ENCODE measurements at places on chromosomes 2 and 18. TPM values are rescaled to one million over a fixed set of nuclear protein-coding genes. Genes with fewer than 3 reads are reported as not detected.

GRCh38 chr2:239726091-239726591 lies 299.0 kb downstream of the NDUFA10 start:
- no peak for DNase-seq
- no peaks in the 10 kb centered on the region for H3K27me3 ChIP-seq
- no peaks in the 10 kb centered on the region for H3K4me1 ChIP-seq
- H3K4me3 ChIP-seq, result no peak overlapping the region

- no peak overlapping the region for H3K4me3 ChIP-seq
- H3K27me3 ChIP-seq, result no peaks in the 10 kb centered on the region
- no peak overlapping the region for H3K27ac ChIP-seq
- H3K36me3 ChIP-seq, result 0 out of 2 replicates have a peak, but pooled peaks cover 3% of the 10 kb centered on the region
- DNase-seq, result no peak
Observed at GRCh38 chr2:135689679-135690078, 52.0 kb upstream of the UBXN4 start.

Gene RESP18
- total RNA-seq, result not detected

Gene B3GNT2
- total RNA-seq, result 73.1 TPM

DNA sequence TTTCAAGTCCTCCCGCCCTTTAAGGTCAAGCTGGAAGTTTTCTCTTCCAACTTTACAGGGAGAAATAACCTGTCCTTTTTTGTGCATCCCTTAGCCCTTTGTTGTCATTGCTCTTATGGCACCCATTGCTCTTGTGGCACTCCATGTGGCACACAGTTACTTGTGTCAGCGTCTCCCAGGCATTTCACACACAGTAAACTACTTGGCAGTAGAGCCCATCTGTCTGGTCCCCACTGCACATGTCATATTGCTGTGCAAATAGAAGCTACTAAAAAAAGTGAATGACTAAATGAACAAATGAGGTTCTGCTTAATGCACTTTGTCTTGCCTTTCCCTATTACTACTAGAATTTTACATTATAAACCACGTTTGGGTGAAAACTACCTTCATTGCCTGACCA lies 149.3 kb downstream of the EML6 start:
- H3K27me3 ChIP-seq, result no peaks in the 10 kb centered on the region
- no peak overlapping the region for H3K27ac ChIP-seq
- no peak overlapping the region for H3K4me3 ChIP-seq
- no peak for DNase-seq
- no peaks in the 10 kb centered on the region for H3K4me1 ChIP-seq

- H3K4me3 ChIP-seq, result no peak overlapping the region
- H3K36me3 ChIP-seq, result no peaks in the 10 kb centered on the region
- H3K27me3 ChIP-seq, result no peaks in the 10 kb centered on the region
- no peak for DNase-seq
- 0 out of 2 replicates have a peak, but pooled peaks cover 1% of the 10 kb centered on the region for H3K4me1 ChIP-seq
- no peak overlapping the region for H3K27ac ChIP-seq
Observed at GRCh38 chr2:186575856-186576255, 14.0 kb upstream of the ITGAV start.

Gene ABCB11
- not detected for total RNA-seq

Gene CYP27C1
- total RNA-seq, result 3.0 TPM

DNA sequence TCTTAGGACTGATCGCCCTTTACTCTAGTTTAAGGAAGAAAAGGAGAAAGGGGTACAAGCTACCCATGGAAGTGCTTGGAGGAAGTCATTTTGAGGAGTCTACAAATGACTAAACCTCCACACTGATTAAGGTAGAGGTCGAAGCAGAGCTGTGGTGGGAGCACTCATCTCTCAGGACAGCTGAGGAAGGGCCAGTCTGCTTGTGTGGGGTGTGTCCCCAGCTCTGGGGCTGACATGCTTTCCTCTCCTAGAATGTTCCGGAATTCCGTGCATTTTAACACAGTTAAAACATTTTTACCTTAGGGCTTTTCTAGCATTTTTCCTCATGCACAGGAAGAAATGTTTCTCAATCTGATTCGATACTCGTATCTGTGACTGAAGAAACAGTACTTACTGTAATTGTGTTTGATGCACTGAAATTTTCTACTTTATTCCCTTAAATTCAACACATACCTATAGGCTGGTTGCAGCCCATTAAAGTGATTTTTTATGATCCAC lies 135.1 kb downstream of the NCK2 start:
- peaks cover 1% of the 10 kb centered on the region for H3K4me1 ChIP-seq
- no peak overlapping the region for H3K4me3 ChIP-seq
- no peaks in the 10 kb centered on the region for H3K27me3 ChIP-seq
- H3K36me3 ChIP-seq, result no peaks in the 10 kb centered on the region

DNA sequence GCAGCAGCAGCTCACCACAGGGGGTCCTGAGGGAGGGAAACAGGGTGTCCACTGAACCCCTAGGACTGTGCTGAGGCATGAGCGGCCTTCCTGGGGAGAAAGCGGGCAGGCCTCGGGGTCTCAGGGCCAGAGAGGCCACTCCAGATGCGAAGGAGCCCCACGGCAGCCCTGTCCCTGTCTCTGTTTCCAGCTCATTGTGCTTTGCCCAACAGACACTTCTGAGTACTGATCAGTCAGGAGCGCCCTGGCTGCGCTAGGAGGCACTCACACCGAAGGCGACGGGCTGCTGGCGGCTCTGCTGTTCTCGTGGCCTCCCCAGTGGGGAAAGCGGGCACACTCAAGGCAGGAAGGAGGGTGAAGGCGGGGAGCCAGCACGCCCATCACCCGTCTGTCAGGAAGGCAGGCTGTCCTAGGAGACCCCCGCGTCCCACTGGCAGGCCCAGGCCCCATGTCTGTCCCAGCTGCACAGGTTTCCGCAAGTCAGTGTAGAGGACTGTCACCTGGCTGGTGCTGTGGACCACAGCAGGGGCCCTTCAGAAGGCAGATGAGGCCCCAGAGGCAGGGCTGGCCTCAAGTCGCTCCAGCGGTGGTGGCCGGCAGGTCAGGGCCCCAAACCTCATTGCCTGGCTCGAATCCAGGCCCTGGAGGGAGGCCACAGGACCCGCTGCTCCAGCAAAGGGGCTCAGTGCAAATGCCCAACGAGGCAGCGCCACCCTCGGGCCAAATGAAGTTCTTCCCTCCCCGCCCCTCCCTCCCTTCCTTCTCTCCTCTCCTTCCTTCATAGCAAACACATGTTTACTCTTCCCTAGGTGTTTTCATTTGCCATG lies 6.8 kb downstream of the ESPNL start:
- DNase-seq, result peak; percentile 76
- H3K4me3 ChIP-seq, result no peak overlapping the region
- no peaks in the 10 kb centered on the region for H3K27me3 ChIP-seq

Gene GALNT14
- total RNA-seq, result 10.4 TPM

Gene SOX11
- 26.5 TPM for total RNA-seq

DNA sequence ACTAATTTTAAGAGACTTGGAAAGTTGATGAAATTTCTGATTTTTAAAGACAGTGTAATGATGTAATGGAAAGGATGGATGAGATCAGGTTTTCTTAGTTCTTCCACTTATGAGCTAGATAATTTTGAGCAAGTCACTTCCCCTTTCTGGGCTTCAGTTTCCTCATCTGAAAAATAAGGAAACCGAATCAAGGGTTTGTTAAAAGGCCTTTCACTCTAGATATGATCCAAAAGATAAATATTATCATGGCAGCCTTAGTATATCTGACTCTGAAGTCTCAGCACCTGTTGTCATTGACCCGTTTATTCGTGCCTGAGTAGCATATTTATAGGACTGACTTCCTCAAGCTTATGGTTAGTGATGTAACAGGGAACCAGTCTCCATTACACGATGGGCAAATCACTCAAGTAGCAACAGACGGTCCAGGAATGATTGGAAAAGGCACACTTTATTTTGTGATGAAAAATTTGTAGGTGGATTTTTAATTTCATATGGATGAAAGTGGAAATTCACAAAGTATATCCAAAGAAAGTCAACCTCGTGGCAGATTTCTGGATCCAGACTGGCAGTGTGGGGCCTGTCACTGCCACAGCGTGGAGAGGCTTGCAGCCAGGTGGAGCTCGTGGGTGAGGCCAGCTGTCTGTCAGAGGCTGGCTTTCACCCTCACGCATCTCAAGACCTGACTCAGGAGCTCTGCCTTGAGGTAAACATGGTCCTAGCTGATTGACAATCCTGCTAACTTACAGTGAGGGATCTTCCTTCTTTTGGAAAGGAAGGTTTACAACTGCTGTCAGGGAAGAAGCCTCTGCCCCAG lies 137.9 kb upstream of the CXCR4 start:
- DNase-seq, result no peak
- H3K27me3 ChIP-seq, result no peaks in the 10 kb centered on the region
- no peaks in the 10 kb centered on the region for H3K4me1 ChIP-seq
- H3K36me3 ChIP-seq, result no peaks in the 10 kb centered on the region
- H3K27ac ChIP-seq, result no peak overlapping the region

- no peak overlapping the region for H3K27ac ChIP-seq
- H3K36me3 ChIP-seq, result no peaks in the 10 kb centered on the region
- no peaks in the 10 kb centered on the region for H3K27me3 ChIP-seq
- H3K4me1 ChIP-seq, result no peaks in the 10 kb centered on the region
- DNase-seq, result no peak
Observed at GRCh38 chr18:44898498-44898897, 217.8 kb downstream of the SETBP1 start.

Gene KCNK3
- not detected for total RNA-seq

GRCh38 chr2:187316040-187316439 lies 132.0 kb downstream of the CALCRL start:
- no peak for DNase-seq
- no peak overlapping the region for H3K4me3 ChIP-seq
- H3K4me1 ChIP-seq, result no peaks in the 10 kb centered on the region
- H3K36me3 ChIP-seq, result no peaks in the 10 kb centered on the region
- H3K27me3 ChIP-seq, result no peaks in the 10 kb centered on the region
- H3K27ac ChIP-seq, result peak overlapping the region; percentile 16

GRCh38 chr2:186822323-186822722 lies 26.6 kb downstream of the ZSWIM2 start:
- no peak overlapping the region for H3K4me3 ChIP-seq
- DNase-seq, result no peak
- no peak overlapping the region for H3K27ac ChIP-seq
- H3K27me3 ChIP-seq, result no peaks in the 10 kb centered on the region
- H3K4me1 ChIP-seq, result no peaks in the 10 kb centered on the region

GRCh38 chr2:180416627-180417026 lies 409.5 kb upstream of the CWC22 start:
- H3K4me3 ChIP-seq, result no peak overlapping the region
- no peaks in the 10 kb centered on the region for H3K27me3 ChIP-seq
- no peak for DNase-seq
- H3K36me3 ChIP-seq, result 0 out of 2 replicates have a peak, but pooled peaks cover 2% of the 10 kb centered on the region

GRCh38 chr2:129314120-129314519 lies 665.3 kb upstream of the RAB6C start:
- H3K4me1 ChIP-seq, result no peaks in the 10 kb centered on the region
- H3K27ac ChIP-seq, result no peak overlapping the region
- H3K4me3 ChIP-seq, result no peak overlapping the region
- no peaks in the 10 kb centered on the region for H3K36me3 ChIP-seq
- no peaks in the 10 kb centered on the region for H3K27me3 ChIP-seq

GRCh38 chr2:158905341-158905740 lies 63.1 kb upstream of the TANC1 start:
- no peak for DNase-seq
- H3K27me3 ChIP-seq, result no peaks in the 10 kb centered on the region
- H3K4me3 ChIP-seq, result no peak overlapping the region
- no peaks in the 10 kb centered on the region for H3K36me3 ChIP-seq

Gene ITPRIPL1
- total RNA-seq, result 9.3 TPM

- no peak overlapping the region for H3K27ac ChIP-seq
- no peak overlapping the region for H3K4me3 ChIP-seq
- no peaks in the 10 kb centered on the region for H3K4me1 ChIP-seq
- H3K36me3 ChIP-seq, result no peaks in the 10 kb centered on the region
- H3K27me3 ChIP-seq, result no peaks in the 10 kb centered on the region
Observed at GRCh38 chr2:50018921-50019320, 864.6 kb upstream of the FSHR start.

Gene REG3A
- not detected for total RNA-seq

Gene GAL3ST2
- 1.5 TPM for total RNA-seq

DNA sequence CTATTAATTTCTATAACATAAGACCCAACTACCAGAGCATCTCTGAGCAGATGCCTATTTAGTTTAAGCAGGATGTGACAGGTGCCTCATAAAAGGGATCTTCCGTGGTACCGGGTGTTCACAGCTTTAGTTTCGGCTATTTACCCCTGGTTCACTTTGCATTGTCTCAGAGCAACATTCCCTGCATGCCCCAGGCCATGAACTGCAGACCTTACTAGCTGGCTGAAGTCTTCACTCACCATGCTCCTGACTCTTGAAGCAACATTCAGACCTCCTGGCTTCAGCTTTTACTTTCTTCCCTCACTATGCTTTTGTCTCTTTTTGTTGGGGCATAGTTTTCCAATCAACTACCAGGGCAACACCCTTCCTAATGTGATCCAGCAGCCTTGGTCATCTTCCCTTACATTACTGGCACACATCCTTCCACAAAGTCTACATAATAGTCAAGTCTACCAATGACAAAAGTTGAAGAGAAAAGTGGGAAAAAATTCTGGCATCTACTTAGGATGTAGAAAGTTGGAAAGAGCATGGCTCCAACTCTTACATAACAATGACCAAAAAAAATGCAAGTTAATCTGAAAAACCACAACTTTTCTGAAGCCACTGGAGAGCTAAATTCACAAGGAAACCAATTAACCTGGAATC lies 99.2 kb downstream of the SESTD1 start:
- H3K36me3 ChIP-seq, result no peaks in the 10 kb centered on the region
- H3K4me3 ChIP-seq, result no peak overlapping the region
- no peaks in the 10 kb centered on the region for H3K27me3 ChIP-seq
- peaks cover 7% of the 10 kb centered on the region for H3K4me1 ChIP-seq
- no peak overlapping the region for H3K27ac ChIP-seq

GRCh38 chr2:6864923-6865345 lies 773 bp downstream of the CMPK2 start:
- peak overlapping the region; percentile 71 for H3K4me3 ChIP-seq
- H3K27ac ChIP-seq, result no peak overlapping the region
- peaks cover 48% of the 10 kb centered on the region for H3K27me3 ChIP-seq
- 0 out of 2 replicates have a peak, but pooled peaks cover 2% of the 10 kb centered on the region for H3K4me1 ChIP-seq
- DNase-seq, result peak; percentile 21

DNA sequence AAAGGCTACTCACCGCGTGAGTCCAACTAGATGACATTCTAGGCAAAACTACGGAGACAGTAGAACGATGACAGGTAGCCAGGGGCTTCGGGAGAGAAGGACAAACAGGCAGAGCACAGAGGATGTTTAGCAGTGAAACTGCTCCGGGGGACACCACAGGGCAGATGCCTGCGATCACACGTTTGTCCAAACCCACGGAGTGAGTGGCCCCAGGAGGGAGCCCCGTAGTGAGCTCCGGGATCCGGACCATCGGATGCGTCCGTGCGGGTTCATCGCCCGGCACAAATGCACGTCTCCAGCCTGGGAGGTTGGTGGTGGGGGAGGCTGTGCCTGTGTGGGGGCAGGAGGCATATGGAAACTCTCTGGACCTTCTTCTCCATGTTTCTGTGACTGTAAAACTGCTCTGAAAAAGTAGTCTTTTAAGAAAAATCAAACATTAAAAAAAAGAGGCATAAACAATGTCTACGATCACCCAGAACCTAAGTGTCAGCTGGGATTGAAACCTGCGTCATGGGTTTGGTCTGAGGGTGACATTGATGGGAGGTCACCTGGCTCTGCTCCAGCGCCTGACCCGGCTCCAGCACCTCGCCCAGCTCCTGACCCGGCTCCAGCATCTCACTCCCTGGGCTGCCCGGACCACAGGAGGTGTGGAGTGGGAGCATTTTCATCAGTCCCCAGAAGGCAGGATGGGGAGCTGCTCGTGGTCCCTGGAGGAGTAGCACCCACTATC lies 83.0 kb upstream of the CTDP1 start:
- no peaks in the 10 kb centered on the region for H3K27me3 ChIP-seq

GRCh38 chr2:19547321-19547720 lies 188.9 kb upstream of the OSR1 start:
- H3K36me3 ChIP-seq, result no peaks in the 10 kb centered on the region
- no peaks in the 10 kb centered on the region for H3K4me1 ChIP-seq
- no peak for DNase-seq

GRCh38 chr18:69233465-69234054 lies 167.1 kb upstream of the DOK6 start:
- no peaks in the 10 kb centered on the region for H3K27me3 ChIP-seq
- no peaks in the 10 kb centered on the region for H3K36me3 ChIP-seq
- H3K4me3 ChIP-seq, result no peak overlapping the region
- DNase-seq, result no peak
- no peak overlapping the region for H3K27ac ChIP-seq

All from GM23338 (cell line).